ENCODE measurements at places on chromosomes 12 and 14.
A peak's percentile ranks its signal among the peaks of the same experiment; 100 is the strongest.

DNA sequence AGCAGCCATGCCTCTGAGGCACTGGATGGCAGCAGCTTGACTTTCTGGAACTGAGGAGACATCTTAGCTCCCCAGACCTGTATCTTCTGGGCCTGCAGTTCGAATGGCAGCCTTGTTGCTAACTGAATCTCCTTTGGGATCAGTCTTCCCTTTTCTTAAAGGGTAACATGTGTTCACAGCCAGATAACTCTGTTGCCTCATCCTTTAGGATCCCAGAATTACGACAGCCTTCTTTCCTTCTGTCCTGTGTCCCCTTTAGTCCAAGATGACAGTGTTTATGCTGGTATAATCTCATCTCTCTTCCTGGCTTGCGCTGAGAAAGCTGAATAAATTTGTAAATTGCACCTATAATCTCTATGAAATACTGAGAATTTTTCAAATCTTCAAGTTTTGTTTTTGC is 9.1 kb upstream of the ERC1 start:
- DNase-seq: no peak

DNA sequence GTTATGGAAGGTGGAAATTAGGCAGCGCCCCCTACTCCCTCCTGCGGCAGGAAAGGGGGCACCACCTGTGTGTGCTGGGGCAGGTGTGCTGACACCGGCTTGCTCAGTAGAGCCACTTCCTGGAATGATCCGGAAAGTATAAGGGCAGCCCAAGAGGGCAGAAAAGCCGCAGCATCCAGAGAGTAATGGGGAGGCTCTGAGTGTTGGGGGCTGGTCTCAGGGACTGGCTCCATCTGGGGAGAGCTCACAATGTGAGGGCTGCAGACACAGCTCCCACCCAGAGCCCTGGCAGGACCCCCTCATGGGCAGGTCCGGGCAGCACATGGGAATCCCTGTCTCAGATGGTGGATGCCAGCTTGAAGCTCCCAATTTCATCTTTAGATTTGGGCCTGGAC is 187.6 kb upstream of the C14orf180 start:
- DNase-seq: no peak

DNA sequence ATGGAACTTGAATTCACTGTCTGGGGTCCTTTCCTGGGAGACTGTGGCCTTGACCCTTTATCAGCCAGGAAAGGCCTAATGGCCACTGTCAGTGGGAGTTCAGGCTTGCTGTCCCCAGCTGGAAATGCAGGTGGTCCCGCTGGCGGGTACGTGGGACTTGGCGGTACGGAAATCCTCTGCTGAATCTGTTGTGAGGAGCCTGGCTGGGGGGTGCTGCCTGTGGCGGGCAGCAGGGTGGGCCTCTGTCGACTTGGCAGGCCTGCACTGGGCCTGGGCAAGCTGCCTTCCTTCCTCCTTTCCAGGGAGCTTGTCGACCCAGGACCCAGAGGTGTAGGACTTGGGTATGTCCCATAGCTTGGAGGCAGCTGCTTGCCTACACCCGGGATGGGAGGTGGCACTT is 26.3 kb downstream of the ZFYVE21 start:
- no peak for DNase-seq

GRCh38 chr12:104337030-104337558 is 33.6 kb downstream of the EID3 start:
- no peak for DNase-seq

DNA sequence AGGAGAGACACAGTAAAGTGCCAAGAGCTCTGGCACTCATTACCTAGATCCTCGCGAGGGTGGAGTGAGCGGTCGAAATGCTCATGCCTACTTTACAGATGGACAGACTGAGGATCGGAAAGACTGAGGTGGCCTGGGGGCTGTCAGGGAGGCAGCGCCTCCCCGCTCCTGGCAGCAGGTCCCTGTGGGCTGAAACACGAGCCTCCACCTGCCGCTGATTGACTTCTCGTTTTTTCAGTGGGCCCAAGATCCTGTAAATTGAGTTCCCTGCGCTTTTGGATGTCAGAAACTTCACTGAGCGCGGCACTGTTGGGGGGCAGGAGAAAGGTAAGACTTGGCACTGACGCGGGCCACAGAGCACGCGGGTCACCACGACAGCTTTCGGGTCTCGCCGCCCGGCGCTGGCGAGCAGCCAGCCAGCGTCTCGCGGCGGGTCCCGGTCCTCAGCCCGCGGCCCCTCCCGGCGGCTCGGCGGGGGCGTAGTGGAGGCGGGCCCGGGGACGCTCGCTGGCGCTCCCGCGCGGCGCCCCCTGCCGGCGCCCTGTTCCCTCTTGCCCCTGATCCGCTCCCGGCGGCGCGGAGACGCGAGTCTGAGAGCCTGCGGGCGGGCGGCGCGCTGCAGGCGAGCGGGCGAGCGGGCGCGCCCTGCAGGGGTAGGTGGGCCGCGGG is 552 bp upstream of the SCN8A start:
- DNase-seq: peak; percentile 47

- no peak for DNase-seq
Observed at GRCh38 chr12:107929436-107929835, 154.9 kb downstream of the ASCL4 start.

GRCh38 chr14:32020882-32021281 is 56.2 kb upstream of the ARHGAP5 start:
- DNase-seq: no peak

DNA sequence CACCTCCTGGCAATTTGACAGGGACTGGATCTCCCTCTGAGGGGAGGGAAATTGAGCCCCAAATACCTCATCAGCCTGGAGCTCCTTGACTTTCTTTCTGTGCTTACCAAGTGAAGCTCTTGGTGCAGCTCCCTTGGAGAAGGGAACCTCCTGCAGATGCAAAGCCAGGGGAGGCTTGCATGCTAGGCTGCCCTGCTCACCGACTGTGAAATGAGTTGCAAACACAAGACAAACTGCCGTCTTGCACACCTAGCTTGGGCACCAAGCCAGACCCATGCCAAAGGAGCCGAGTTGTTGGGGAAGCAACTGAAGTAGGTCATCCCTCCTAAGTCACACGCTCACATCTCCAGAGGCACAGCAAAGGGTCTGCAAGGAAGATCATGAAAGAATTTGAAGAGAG is 95.2 kb downstream of the GTF2A1 start:
- DNase-seq: no peak

DNA sequence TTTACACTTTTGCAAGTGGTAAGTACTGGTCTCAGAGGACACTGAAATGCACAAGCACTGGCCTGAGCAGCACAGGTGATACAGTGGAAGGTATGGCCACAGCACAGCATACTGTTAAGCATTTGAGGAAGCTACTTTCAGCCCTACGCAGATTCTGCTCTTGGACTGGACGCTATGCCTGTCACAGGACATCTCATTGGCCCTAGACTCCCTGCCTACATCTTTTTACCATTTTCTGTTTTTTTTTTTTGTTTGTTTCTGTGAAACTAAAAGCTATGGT is 144.2 kb upstream of the ABCD2 start:
- DNase-seq: no peak

GRCh38 chr12:12265571-12266388 is 1.1 kb downstream of the LRP6 start:
- no peak for DNase-seq

DNA sequence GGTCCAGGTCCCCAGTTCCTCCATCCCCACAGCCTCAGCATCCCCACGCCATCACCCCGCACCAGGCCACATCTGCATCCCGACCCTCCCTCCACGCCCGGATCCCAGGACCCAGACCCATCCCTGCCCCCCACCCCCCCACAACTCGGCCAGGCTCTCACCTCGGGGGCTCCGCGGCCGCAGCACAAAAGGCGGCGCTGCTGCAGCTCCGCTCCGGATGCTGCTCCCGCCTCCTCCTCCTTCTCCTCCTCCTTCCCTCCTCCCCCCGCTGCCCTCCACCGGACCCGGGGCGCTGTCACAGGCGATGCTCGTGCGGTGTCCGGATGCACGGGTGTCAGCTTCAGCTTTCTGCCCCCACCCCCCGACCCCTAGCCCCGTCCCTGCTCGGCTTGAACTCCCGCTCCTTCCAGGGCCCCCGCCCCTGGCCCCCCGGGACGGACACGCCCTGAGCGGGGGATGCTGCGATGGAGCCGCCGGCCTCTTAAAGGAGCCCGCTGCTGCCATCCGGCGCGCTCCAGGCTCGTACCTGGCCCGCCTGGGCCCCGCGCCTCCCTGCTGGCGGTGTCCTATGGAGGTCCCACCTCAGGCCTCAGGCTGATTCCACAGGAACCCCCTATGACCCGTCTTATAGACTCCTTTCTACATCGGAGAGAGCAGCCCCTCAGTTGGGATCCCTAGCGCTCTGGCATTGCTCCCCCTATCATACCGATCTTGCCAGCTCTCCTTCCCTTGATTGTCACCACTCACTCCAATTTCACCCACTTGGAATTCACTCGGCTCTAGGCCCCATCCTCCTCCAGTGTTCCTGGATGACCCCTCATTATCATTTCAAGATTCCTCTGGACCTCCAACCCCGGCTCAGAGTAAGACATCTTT is at the start of gene MAP3K12:
MAP3K12 (minus strand) TSS at position 193 of the 876 bp plus-strand sequence. CDS start 12,067 bp downstream, outside the sequence.
- peak; percentile 25 for DNase-seq

- DNase-seq: peak; percentile 20
Observed at GRCh38 chr12:91565246-91565645, 382.6 kb upstream of the DCN start.
